ENCODE measurements at places on chromosomes 16 and 17. TPM values are rescaled to one million over a fixed set of nuclear protein-coding genes. Genes with fewer than 3 reads are reported as not detected.

The NSRP1 gene
- 24.0 TPM for total RNA-seq

The AATK gene
- 0.06 TPM for total RNA-seq

The C16orf96 gene
- total RNA-seq: not detected

The SNX20 gene
- total RNA-seq: 72.1 TPM

DNA sequence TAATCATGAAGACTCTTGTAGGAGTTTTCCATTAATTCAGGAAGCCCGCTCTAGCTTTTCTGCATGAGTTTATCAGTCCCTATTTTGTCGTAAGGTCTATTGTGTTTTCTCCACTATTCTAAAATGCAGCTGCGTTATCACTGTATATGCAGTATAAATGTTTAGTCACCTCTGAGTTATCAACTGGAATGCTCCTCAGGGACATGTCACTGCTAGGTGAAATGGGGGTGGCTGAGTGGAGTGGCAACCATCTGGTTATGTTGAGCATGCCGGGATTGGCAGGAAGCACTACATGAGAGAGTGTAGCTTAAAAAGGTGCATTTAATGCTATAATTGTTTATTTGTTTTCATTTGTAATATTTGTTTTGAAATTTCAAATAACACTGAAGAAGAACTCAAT is 285.2 kb upstream of the ELAC2 start:
- H3K4me3 ChIP-seq: no peak overlapping the region
- no peaks in the 10 kb centered on the region for H3K27me3 ChIP-seq
- no peak overlapping the region for H3K27ac ChIP-seq
- no peaks in the 10 kb centered on the region for H3K4me1 ChIP-seq

- H3K27ac ChIP-seq: peak overlapping the region; percentile 70
- H3K27me3 ChIP-seq: peaks cover 84% of the 10 kb centered on the region
- DNase-seq: no peak
- peaks cover 11% of the 10 kb centered on the region for H3K36me3 ChIP-seq
These were observed 1.9 kb upstream of the SALL1 start for GRCh38 chr16:51152691-51153576.

The SEPTIN1 gene
- 278 TPM for total RNA-seq

The C16orf74 gene
- total RNA-seq: 0.23 TPM

- H3K27ac ChIP-seq: no peak overlapping the region
- no peaks in the 10 kb centered on the region for H3K36me3 ChIP-seq
- no peaks in the 10 kb centered on the region for H3K27me3 ChIP-seq
These were observed 31.7 kb upstream of the CDH8 start for GRCh38 chr16:62067981-62068380.

The ITGAD gene
- total RNA-seq: 0.09 TPM

DNA sequence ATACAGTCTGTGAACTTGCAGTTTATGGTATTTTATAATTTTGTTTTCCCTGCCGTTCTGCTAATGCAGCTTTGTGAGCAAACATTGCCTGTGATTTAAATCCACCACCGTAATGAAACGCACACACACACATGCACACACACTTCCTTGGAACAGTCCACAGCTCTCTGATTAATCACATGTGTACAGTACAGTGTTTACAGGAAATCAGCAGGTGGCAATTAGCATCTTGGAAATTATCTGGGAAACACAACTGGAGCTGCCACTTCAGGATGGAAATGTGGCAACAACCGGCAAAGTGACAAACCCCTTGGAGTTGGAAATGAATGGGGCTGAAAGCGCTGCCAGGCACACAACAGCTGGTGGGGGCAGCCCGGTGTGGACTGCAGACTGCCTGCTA is 12.9 kb upstream of the ZKSCAN2 start:
- peaks cover 2% of the 10 kb centered on the region for H3K4me1 ChIP-seq
- no peak overlapping the region for H3K4me3 ChIP-seq
- H3K27ac ChIP-seq: no peak overlapping the region
- H3K27me3 ChIP-seq: no peaks in the 10 kb centered on the region
- peaks cover 16% of the 10 kb centered on the region for H3K36me3 ChIP-seq

GRCh38 chr16:59469266-59469665 is 735.1 kb upstream of the GOT2 start:
- no peaks in the 10 kb centered on the region for H3K36me3 ChIP-seq
- H3K27me3 ChIP-seq: no peaks in the 10 kb centered on the region
- H3K4me1 ChIP-seq: no peaks in the 10 kb centered on the region
- H3K4me3 ChIP-seq: no peak overlapping the region
- no peak overlapping the region for H3K27ac ChIP-seq
- no peak for DNase-seq

GRCh38 chr17:83091257-83092141 is 12.1 kb downstream of the METRNL start:
- DNase-seq: no peak
- H3K27me3 ChIP-seq: no peaks in the 10 kb centered on the region
- H3K4me3 ChIP-seq: no peak overlapping the region
- no peak overlapping the region for H3K27ac ChIP-seq
- peaks cover 26% of the 10 kb centered on the region for H3K36me3 ChIP-seq

GRCh38 chr17:10271106-10271562 is 72.7 kb upstream of the GAS7 start:
- no peaks in the 10 kb centered on the region for H3K36me3 ChIP-seq
- no peak overlapping the region for H3K4me3 ChIP-seq
- H3K27me3 ChIP-seq: peaks cover 2% of the 10 kb centered on the region
- H3K27ac ChIP-seq: no peak overlapping the region

DNA sequence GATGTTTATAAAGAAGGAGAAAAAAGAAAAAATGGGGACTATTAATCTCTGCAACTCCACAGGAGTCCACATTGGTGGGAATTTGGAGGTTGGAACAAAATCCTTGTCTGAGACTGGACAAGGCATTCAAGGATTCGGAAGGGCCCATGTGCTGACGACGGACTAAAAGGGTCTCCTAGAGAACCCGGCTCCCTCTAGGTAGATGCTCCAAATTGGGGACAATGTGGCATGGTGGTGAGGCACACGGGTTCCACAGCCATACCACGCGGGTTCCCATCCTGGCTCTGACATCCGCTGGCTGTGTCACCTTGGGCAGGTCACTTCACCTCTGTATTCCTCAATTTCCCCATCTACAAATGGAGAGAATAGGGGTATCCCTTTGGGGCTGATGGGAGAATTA is 227.4 kb downstream of the C16orf78 start:
- H3K4me1 ChIP-seq: no peaks in the 10 kb centered on the region
- H3K4me3 ChIP-seq: no peak overlapping the region
- H3K36me3 ChIP-seq: no peaks in the 10 kb centered on the region

The CCDC154 gene
- total RNA-seq: 2.0 TPM

DNA sequence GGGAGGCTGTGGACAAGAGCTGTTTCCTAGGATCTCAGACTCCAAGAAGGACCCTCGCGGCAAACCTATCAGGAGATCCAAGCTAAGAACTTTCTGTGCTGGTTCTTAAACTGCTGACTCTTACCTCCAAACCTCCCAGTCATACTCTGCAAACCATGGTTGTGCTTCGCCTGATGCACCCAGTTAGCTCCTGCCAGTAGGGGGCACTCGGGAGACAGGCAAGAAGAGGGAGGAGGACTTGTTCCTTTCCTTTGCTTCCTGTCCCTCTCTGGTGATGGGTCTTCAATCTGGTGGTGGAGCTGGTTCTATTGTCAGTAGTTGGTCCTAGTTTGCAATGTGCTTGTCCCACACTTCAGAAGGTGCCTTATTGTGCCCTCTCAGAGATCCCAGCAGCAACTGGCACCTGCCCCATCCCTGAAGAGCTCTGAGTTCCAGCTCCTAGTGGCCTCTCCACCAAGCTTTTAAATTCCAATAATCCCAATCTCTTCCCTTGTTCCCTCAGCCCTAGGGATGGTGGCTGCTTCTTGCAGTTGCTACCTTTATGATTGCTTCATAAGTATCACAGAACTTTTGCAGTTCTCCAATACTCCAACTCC is 113.5 kb upstream of the RPL38 start:
- H3K27me3 ChIP-seq: peaks cover 20% of the 10 kb centered on the region
- no peak overlapping the region for H3K27ac ChIP-seq
- no peak overlapping the region for H3K4me3 ChIP-seq
- no peaks in the 10 kb centered on the region for H3K36me3 ChIP-seq

The SPN gene
- total RNA-seq: 351 TPM

The NOD2 gene
- total RNA-seq: 10.7 TPM

The CDYL2 gene
- total RNA-seq: 60.8 TPM

The GRAPL gene
- total RNA-seq: 7.5 TPM

- no peaks in the 10 kb centered on the region for H3K27me3 ChIP-seq
- H3K36me3 ChIP-seq: no peaks in the 10 kb centered on the region
- no peak overlapping the region for H3K4me3 ChIP-seq
- DNase-seq: no peak
- no peak overlapping the region for H3K27ac ChIP-seq
These were observed 254.1 kb upstream of the N4BP1 start for GRCh38 chr16:48864055-48864454.

DNA sequence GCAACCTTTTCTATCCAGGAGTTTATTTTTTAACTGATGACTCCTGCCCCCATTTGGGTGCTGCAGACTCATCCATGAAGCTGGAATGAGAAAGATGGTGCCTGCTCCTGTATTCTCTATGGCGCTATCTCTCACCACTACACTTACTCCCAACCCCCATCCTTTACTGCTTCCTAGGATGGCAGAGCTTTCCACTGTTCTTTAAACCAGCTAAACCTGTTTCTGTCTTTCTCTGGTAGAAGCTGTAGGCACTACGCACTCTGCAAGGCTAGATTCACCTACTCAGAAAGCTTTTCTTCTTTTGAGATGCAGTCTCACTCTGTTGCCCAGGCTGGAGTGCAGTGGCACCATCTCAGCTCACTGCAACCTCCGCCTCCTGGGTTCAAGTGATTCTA is 47.0 kb downstream of the ADAMTS18 start:
- H3K4me3 ChIP-seq: no peak overlapping the region
- H3K4me1 ChIP-seq: no peaks in the 10 kb centered on the region
- no peaks in the 10 kb centered on the region for H3K27me3 ChIP-seq

DNA sequence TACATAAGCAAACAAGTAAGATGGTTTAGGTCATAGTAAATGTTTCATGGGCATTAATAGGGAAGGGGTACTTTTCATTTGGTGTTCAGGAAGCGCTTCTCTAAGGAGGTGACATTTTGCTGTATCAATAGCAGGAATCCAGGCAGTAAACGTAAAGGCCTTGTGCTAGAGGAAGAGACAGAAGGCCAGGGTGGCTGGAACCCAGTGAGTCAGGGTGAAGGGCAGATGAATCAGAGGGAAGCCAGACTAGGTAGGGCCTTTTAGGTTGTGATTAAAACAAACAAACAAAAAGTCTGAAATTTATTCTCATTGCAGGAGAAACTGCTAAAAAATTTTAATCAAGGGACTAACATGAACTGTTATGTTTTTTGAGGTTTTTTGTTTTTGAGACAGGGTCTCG is 6.5 kb downstream of the BMERB1 start:
- DNase-seq: no peak
- no peak overlapping the region for H3K27ac ChIP-seq
- H3K36me3 ChIP-seq: peaks cover 2% of the 10 kb centered on the region
- H3K4me3 ChIP-seq: no peak overlapping the region

- no peak overlapping the region for H3K4me3 ChIP-seq
- no peaks in the 10 kb centered on the region for H3K27me3 ChIP-seq
- peaks cover 3% of the 10 kb centered on the region for H3K36me3 ChIP-seq
- H3K27ac ChIP-seq: peak overlapping the region; percentile 34
- H3K4me1 ChIP-seq: peaks cover 39% of the 10 kb centered on the region
These were observed 167.7 kb downstream of the XYLT1 start for GRCh38 chr16:17303101-17303500.

- H3K4me1 ChIP-seq: no peaks in the 10 kb centered on the region
- H3K27ac ChIP-seq: no peak overlapping the region
- DNase-seq: no peak
These were observed 72.5 kb downstream of the RBFOX1 start for GRCh38 chr16:7405166-7405565.

- H3K4me1 ChIP-seq: no peaks in the 10 kb centered on the region
- DNase-seq: no peak
- H3K4me3 ChIP-seq: no peak overlapping the region
- H3K36me3 ChIP-seq: peaks cover 22% of the 10 kb centered on the region
- no peak overlapping the region for H3K27ac ChIP-seq
These were observed 175.4 kb downstream of the AATF start for GRCh38 chr17:37123941-37124820.

DNA sequence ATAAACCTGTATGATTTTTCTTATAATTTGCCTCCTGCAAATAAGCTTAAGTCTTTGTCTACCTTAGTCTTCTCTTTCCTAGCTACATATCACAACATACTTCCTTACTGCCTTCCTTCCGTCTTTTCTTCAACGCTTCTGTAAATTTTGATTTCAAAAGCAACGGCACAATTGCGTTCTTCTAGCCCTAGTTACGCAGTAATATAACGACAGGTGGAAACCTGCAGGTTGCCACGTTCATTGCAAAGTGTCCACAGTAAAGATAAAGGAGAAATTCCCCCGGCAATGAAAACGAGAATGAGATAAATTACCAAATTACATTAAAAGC is 546 bp upstream of the PSMD7 start:
- H3K4me1 ChIP-seq: peaks cover 39% of the 10 kb centered on the region
- H3K27me3 ChIP-seq: no peaks in the 10 kb centered on the region
- H3K27ac ChIP-seq: peak overlapping the region; percentile 93
- H3K4me3 ChIP-seq: peak overlapping the region; percentile 88
- peaks cover 30% of the 10 kb centered on the region for H3K36me3 ChIP-seq

- no peak for DNase-seq
- no peaks in the 10 kb centered on the region for H3K4me1 ChIP-seq
- no peak overlapping the region for H3K4me3 ChIP-seq
- no peak overlapping the region for H3K27ac ChIP-seq
These were observed 458.7 kb upstream of the ZFHX3 start for GRCh38 chr16:73506568-73507056.

The TSPOAP1 gene
- total RNA-seq: 66.3 TPM

The RUNDC3A gene
- not detected for total RNA-seq

- no peak overlapping the region for H3K27ac ChIP-seq
- no peaks in the 10 kb centered on the region for H3K36me3 ChIP-seq
- H3K27me3 ChIP-seq: peaks cover 28% of the 10 kb centered on the region
- H3K4me1 ChIP-seq: peaks cover 1% of the 10 kb centered on the region
- DNase-seq: peak; percentile 33
These were observed 101.5 kb upstream of the CDH5 start for GRCh38 chr16:66265048-66265415.

The VWA3A gene
- total RNA-seq: 0.29 TPM

GRCh38 chr16:1876468-1876867 is 4.5 kb upstream of the MEIOB start:
- H3K4me3 ChIP-seq: no peak overlapping the region
- no peaks in the 10 kb centered on the region for H3K36me3 ChIP-seq
- peak; percentile 74 for DNase-seq
- no peak overlapping the region for H3K27ac ChIP-seq
- peaks cover 15% of the 10 kb centered on the region for H3K4me1 ChIP-seq

- no peaks in the 10 kb centered on the region for H3K36me3 ChIP-seq
- peaks cover 44% of the 10 kb centered on the region for H3K4me1 ChIP-seq
- DNase-seq: peak; percentile 72
- peaks cover 6% of the 10 kb centered on the region for H3K27me3 ChIP-seq
- no peak overlapping the region for H3K4me3 ChIP-seq
These were observed 4.6 kb upstream of the TAF15 start for GRCh38 chr17:35804658-35805192.

DNA sequence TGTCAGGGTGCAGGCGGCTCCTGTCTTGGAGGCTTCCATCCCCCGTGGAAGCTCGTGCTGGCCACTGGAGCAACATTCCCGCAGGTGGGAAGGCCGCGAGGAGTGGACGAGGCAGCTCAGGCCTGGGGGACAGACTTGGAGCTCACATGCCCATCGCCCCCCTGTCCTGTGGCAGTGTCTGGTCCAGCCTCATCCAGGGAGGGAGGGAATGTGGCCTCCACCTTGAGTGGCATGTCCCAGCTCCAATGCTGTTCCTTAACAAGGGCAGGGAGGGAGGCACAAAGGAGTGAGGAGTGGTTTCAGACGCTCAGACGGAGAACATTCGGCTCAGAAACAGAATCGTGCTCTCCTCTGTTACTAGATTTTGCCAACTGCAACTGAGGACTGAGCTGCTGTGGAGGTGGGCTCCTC is 159.4 kb upstream of the CHMP6 start:
- peak overlapping the region; percentile 83 for H3K4me3 ChIP-seq
- no peaks in the 10 kb centered on the region for H3K27me3 ChIP-seq
- H3K27ac ChIP-seq: peak overlapping the region; percentile 98
- H3K36me3 ChIP-seq: peaks cover 31% of the 10 kb centered on the region
- DNase-seq: no peak

The ATP1B2 gene
- total RNA-seq: 0.47 TPM
